ENCODE measurements at places on chromosomes 13 and 19.

GRCh38 chr19:20565321-20566018 is at the start of gene ZNF737:
ZNF737 (minus strand) TSS chr19:20565781; CDS start chr19:20565640, 141 bp downstream.
- peak; percentile 96 for DNase-seq

DNA sequence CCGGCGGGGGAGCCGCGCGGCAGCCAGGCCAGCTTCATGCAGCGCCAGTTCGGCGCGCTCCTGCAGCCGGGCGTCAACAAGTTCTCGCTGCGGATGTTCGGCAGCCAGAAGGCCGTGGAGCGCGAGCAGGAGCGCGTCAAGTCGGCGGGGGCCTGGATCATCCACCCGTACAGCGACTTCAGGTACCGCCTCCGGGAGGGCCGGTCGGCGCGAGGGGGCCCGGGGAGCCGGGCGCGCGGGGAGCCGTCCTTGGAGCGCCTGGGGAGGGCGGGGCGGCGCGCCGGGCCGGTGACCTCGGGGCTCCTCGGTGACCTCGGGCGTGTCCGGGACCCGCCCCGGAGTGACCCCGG is 690 bp downstream of the HCN2 start:
- no peak for DNase-seq

GRCh38 chr19:20858861-20859260 is 64.2 kb upstream of the ZNF85 start:
- DNase-seq, result no peak

GRCh38 chr19:4709440-4710280 is 14.0 kb downstream of the DPP9 start:
- DNase-seq, result no peak

DNA sequence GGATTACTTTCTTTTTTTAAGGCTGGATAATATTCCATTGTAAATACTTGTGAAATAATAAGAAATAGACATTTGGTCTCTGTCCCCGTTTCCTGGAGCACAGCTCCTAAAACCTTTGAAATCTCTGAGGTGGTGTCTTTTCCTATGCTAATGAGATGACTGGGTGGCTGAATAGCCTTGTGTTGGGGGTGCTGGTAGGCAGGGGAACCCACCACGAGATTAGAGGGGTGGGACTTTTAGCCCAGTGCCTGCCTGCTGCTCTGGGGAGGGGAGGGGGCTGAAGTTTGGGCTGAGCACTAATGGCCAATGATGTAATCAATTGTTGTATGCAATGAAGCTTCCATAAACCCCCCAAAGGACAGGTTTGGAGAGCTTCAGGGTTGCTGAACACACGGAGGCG is 175.7 kb downstream of the FGF9 start:
- no peak for DNase-seq

- no peak for DNase-seq
These were observed 3.2 kb upstream of the ERVV-2 start for GRCh38 chr19:53041366-53041765.

DNA sequence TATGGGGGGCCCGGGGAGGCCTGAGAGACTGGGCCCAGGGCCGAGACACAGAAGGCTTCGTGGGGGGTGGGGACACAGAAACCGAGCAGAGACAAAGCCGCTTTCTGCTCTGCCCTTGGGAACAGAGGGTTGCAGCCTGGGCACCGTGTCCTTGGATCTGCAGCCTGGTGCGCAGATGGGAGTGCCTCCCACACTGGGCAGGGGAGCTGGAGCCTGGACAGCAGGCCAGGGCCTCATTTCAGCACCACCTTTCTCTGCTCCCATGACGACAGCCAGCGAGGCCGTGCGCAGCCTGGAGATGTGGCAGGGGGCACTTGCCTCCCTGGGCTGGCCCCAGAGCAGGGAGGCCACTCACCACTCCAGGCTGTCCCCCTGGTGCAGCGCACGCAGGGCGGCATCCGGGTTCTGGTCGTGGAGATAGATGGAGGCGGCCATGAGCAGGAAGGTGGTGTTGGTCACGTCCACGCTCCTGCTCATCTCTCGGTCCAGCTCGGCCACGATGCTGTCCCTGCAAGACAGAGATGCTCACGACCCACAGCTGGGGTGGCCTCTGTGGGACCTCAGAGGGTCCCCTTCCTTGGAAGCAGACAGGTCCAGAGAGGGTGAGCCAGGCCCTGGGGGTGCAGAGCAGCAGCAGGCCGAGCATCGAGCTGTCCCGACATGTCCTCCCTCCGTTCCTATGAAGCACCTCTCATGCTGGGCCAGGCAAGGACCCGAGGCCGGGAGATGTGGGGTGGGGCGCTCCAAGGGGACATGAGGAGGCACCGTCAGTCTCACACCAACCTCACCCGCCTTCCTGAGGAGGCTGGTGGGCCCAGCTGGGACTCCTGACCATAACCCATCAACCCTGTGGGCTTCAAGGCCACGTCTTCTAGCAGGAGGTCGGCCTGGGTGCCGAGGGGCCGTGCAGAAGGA is 10.9 kb upstream of the CERS1 start:
- DNase-seq, result peak; percentile 39

DNA sequence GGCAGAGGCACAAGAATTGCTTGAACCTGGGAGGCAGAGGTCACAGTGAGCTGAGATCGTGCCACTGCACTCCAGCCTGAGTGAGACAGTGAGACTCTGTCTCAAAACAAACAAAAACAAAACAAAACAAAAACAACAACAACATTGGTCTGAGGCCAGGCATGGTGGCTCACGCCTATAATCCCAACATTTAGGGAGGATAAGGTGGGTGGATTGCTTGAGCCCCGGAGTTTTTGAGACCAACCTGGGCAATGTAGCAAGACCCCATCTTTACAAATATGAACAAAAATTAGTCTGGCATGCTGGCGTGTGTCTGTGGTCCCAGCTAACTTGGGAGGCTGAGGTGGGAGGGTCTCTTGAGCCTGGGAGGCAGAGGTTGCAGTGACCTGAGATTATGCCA is 16.0 kb upstream of the NWD1 start:
- DNase-seq, result no peak

DNA sequence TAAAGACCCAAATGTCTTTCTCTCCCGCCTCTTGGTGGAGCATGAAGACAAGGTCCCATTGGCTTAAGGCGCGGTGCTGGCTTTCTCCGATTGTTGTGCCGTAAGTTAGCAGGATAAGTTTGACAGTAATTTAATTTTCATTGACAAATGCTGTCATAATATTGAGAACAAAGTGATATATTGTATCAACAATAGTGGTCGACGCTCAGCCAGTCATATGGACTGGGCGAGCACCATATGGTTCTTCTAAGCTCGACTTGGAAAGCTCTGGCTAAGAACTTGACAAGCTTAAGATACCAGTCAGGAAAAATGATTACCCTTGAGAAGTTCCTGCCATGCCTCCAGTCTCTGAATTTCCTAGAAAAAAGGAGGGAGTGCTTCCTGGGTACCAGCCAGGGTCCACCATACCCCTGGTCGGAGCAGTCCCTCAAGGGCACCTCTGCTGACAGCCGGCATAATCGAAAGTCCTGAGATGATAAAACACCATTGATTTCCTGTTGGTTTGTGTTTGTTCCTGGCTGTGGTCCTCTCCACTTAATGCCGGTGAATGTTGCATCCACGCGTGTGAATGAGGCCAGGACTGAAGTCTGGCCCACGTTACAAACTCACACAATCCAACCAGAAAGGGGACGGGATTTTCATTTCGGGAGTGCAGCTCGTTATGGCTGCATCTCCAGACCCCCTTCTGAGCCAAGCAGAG is 262.1 kb downstream of the ZNF536 start:
- DNase-seq, result no peak

- DNase-seq, result no peak
These were observed 58.8 kb downstream of the SLC10A2 start for GRCh38 chr13:103007427-103007762.

- DNase-seq, result no peak
These were observed 2.8 kb downstream of the RNF113B start for GRCh38 chr13:98174307-98174706.

GRCh38 chr19:38729653-38730469 is 14.4 kb downstream of the CAPN12 start:
- DNase-seq, result no peak

GRCh38 chr13:47256618-47257017 is 359.8 kb upstream of the HTR2A start:
- no peak for DNase-seq

DNA sequence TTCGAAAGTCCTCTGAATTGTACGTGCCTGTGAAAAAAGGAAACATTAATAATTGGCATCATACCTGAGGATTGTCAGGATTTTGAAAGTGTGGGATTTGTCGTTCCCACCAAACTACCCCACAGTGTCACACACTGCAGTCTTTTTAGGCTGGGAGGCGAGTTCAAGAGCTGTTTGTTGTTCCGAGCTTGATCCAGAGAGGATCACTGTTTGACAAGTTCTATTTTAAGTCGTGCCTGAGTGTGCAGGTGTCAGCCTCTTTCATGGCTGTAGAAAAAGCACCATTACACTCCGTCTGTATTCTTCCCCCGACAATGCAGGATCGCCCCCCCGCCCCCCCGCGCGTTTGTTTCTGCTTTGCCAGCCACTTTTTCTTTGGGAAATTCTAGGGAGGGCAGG is 635 bp upstream of the NBEA start:
- DNase-seq, result no peak

- DNase-seq, result no peak
These were observed 3.8 kb downstream of the ALOX5AP start for GRCh38 chr13:30739237-30739528.

- DNase-seq, result no peak
These were observed 92.2 kb downstream of the SLC7A1 start for GRCh38 chr13:29503041-29503837.

GRCh38 chr19:46731007-46731501 is 14.1 kb upstream of the PRKD2 start:
- no peak for DNase-seq

DNA sequence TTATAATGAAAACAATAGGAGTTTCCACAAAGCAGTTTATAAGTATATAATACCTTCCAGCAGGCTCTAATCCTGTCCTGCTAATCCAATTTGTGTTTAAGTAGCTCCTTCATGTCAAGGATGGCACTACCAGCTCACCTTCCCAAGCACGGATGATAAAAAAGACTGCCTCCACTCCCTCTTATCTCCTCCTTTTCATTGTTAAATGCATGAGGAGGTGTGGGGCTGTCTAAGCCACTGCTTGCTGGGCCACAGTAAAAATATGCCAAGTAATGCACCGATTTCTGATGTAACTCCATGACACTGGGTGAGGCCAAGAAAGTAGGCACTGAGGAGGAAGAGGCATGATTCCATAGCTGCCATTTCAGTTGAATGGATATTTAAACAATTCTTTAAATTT is 193.1 kb downstream of the ZIC5 start:
- no peak for DNase-seq

DNA sequence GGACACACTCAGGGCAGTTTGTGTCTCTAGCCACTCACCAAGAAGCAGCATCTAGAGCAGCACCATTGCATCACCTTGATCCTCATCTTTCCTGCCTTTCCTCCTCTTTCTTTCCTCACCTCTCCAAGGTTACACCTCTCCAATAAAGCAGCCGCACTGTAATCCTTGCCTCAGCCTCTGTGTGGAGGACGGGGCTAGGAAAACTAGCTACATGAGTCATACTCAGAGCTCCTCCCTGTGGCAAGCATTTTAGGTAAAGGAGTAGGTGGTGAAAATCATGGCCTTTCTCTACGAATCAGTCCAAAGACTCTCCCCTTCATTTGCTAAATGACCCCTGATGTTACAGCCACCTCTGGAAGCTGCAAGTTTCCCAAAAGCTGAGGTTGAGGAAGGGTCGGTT is 108.9 kb downstream of the DNAJC15 start:
- peak; percentile 49 for DNase-seq

DNA sequence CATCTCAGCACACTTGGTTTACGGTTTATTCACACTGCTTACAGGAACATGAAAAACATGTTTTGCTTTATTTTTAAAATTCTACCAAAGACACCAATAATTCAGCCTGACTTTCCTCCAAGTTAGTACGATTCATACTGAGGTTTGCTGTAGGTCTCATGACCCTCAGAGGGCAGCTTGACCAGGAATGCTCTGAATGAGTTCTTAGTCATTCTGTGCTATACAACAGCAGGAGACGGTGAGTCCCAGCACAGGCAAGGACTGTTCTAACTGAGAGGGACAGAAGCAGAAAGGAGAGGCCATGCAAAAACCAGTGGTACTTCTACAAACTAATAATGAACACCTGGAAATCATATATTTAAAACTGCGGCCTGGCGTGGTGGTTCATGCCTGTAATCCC is 6.4 kb downstream of the GRTP1 start:
- DNase-seq, result no peak

DNA sequence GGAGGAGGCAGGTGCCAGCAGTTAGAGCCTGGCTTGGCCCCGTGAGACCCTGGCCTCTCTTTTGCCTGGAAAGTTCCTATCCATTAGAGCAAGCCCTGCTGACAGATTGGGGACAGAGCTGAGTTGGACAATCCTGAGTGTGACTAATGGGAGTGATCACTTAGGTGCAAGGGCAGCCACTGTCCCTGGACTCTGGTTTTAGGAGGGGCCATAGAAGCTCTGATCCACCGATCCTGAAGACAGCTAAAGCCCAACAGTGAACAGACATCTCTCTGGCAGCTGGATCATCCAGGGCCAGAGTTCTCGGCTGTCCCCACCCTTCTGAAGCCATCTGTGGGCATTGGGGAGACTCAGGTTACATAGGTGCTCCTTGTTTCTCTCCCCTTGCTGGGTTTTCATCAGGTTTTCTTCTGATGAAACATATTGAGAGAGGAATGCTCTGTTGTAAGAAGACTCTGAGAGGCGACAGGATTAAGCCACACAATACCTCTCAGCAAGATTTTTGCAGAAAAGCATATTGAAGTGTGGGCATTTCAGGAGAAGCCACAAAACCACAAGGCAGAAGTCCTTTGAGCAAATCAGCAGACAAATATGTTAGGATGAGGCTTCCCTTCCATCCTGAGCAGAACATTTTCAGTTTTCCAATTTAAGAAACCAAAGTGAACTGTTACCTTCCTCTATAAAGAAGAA is 288.0 kb upstream of the MAB21L1 start:
- no peak for DNase-seq

DNA sequence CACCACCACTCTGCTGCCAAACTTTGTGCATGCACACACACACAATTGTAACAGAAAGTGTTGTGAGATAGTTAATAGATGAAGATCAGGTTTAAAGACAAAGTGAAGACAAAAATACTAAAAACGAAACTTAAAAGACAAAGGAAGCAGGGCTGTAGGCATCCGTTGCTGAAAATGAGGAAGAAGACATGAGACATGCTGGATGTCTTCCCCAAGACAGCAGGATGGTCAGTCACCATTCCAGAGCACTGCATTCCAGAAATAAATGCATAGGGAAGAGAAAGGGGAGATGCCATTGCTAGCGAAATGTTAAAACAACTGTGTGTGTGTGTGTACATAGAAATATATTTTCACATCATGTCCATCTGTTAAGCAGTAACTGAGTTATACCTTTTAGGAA is 520.1 kb downstream of the SUCLA2 start:
- DNase-seq, result no peak

- peak; percentile 4 for DNase-seq
These were observed 5.7 kb upstream of the FBXO27 start for GRCh38 chr19:39038098-39038497.

DNA sequence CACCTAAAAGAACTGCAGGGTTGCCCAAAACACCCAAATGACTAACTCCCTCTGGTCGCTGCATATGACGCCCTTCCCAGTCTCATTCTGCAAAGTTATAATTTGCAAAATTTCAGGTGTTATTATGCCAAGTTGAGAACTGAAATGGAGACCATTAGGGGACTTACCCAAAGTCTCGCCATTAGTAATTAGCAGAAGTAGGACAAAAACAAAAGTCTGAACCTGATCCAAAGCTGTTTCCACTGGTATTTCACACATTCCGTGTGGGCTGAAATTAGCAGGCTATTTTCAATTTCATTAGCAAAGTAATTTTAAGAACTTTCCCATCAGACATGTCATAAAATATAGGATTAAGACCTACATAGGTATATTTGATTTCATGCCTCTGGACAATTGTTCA is 6.8 kb downstream of the RUBCNL start:
- DNase-seq, result no peak
